ENCODE measurements at places on chromosomes 13 and 19.

GRCh38 chr19:11067356-11068113, 21.7 kb upstream of the LDLR start:
- peak; percentile 40 for ATAC-seq

GRCh38 chr13:94956417-94957110, 244.2 kb upstream of the SOX21 start:
- ATAC-seq = no peak

GRCh38 chr13:47111499-47111898, 214.6 kb upstream of the HTR2A start:
- ATAC-seq = no peak

- peak; percentile 74 for ATAC-seq
Observed at GRCh38 chr13:25886438-25887214, 165.2 kb downstream of the SHISA2 start.

GRCh38 chr13:41917641-41918040, 43.3 kb downstream of the VWA8 start:
- ATAC-seq = peak; percentile 18

DNA sequence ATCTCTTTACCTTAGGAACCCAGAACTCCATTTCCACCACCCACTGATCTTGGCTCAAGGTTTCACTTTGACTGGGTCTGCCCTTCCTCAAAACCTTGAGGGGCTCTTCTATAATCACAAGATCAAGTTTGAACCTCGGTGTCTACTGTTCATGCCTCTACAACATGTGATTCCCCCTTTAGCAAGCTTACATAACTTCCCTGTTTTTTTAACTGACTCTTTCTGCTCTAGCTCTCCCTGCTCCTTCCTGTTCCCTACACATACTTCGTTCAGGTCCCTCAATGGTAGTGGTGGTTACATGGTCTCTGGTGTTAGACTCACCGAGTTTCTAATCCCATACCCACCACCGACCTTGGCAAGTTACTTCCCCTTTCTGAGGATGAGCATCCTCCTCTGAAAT, 26.7 kb downstream of the CEACAM8 start:
- no peak for ATAC-seq

DNA sequence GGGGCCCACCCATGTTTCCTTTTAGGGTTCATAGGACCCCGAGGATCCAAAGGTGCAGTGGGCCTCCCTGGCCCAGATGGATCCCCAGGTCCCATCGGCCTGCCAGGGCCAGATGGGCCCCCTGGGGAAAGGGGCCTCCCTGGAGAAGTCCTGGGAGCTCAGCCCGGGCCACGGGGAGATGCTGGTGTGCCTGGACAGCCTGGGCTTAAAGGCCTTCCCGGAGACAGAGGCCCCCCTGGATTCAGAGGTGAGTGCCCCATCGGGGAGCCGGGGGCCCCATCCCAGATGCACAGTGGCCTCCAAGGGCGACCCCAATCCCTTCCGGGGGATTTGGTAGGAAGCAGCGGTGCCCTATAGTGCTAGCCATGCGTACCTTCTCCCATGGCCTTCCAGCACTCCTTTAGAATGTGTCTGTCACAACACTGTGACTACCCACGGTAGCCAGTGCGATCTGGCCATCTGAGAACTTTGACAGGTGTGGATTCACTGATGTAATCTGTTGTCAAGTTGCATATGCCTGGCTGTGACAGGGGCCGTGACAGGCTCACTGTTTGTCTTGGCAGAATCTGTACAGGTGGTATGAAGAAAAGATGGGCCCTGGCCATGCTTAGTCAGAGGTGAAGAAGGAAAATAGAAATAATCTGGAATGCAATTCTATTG, 88.5 kb downstream of the RAB20 start:
- no peak for ATAC-seq

GRCh38 chr19:41435936-41436673, 3.6 kb downstream of the DMAC2 start:
- ATAC-seq = no peak

- no peak for ATAC-seq
Observed at GRCh38 chr19:57248646-57249045, 8.2 kb downstream of the ZNF805 start.

- ATAC-seq = peak; percentile 75
Observed at GRCh38 chr19:21474671-21475181, 30.7 kb upstream of the ZNF429 start.

- no peak for ATAC-seq
Observed at GRCh38 chr13:104869501-104869900, 1666.0 kb downstream of the EFNB2 start.

DNA sequence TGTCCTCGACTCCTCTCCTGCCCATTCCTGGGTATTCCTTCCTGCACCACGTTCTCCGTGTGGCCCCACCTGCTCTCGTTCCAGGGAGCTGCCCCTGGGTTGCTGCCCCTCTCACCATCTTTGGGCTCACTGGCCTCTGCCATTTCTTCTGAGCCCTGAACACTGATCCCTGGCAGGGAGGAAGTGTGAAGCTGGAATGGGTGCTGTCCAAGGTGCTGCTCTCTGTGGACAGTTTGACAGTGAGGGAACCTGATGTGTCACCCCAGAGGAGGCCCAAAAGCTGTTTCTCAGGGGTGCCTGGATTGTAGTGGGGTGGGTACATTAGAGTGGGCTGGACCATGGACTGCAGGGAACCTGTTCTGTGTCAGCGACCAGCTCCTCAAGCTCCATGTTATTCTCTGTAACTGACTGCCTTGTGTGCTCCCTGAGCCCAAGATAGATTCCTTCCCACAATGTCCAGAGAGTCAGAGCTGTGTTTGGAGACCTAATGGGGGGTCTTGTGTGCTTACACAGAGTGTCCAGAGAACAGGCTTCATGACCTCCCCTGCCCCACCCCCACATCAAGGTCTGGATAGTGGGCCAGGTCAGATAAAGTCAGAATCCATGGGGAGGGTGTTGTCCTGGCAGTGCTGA, 7.2 kb upstream of the CEACAM8 start:
- ATAC-seq = peak; percentile 55

DNA sequence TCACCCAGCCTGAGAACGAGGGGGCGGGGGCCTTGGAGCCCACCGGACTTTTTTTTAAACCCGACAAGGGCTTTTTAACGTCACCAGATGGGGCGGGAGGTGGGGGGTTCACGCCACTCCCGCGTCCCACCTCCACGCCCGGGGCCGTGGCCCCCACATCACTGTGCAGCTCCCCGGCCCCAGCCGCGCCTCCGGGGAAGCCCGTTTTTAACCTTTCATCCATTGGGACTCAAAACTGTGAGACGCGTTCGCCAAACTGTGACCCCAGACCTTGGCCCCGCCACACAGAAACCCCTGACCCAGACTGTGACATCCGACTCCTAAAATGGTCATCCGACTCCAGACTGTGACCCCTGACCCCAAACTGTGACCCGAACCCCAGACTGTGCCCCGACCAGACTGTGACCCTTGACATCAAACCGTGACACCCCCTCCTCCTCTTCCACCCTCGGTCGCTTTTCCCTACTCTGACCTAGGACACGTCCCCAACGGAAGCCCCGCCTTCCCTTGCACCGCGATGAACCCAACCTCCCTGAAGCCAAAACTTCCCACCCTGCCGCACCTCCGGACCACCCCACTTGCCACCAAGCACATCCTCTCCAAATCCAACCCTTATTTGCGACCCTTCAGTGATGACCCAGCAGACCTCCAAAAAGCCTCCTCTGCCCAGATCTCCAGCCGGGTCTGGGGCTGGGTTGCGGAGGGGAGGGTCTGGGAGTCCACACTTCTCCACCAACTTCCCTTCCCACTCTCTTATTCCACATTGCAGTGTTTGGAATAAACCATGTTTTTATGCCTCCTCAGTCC, 1.5 kb upstream of the GRWD1 start:
- ATAC-seq = no peak

DNA sequence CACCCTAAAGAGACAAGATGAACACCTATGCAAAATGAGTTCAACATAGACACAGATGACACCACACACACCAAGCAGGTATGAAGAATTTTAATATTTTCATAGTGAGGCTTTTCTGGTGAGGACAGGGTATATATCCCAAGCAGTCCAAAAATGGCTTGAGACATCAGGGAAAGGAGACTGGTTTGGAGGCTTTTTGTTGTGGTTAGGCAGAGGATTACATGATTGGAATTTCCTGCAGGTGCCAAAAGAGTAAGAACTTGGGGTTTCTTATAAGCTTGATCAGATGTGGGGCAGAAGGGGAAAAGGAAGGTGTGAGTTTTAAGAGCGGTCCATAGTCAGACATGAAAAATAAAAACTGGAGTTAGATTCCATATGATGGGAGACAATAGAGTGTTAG, 420.8 kb upstream of the SLITRK1 start:
- ATAC-seq = no peak

- no peak for ATAC-seq
Observed at GRCh38 chr19:51686171-51686570, 7.0 kb upstream of the SPACA6 start.

DNA sequence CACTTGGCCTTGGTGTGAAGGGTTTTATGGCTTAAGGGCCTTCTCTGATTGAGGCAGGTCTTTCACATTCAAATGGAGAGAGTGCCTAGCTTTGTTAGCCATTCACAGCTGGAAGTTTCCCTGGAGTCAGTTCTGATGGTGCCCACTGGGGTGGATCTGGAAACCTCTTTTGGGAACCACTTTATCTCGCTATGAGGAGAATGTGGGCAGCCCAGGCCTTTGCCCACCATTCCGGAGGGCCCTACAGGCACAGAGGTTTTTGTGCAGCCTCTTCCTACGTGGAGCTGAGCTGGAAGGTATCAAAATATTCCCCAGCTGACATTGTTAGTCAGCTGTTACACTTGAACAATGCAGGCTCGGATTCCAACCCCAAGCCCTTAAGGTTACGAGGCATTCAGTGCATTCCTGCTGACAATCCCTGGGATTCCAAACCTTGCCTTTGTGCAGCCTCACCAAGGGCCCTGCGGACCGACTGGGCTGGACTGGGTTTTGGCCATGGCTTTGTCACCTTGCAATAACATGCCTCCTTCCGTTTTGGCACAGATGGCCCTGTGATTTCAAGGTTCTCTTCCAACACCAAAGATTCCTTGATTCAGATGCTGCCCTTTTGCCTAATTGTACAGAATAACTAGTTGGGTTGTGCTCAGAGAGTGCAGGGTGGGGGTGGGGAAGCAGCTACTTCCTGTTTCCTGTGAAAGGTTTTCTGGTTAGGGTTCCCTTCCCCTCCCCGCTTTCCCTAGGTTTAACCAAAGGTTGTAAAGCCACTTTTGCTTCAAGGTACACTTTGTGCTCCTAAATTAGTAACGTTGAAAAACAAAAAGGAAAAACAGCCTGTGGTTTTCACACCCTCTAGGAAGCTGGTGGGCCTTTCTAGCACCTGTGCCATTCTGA, 27.0 kb downstream of the SAE1 start:
- ATAC-seq = peak; percentile 24

DNA sequence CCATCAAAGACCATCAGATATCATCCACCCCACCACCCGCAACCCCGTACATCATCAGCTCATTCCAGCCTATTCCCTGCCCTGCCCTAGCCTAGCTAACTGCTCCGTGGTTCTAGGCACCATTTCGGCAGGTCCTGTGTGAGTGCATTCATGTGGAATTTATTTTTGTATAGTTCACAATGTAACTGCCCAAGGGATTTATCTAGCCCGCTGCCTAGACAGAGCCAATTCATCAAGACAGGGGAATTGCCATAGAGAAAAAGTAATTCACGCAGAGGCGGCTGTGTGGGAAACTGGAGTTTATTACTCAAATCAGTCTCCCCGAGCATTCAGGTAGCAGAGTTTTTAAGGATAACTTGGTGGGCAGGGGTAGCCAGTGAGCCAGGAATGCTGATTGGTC, 109.2 kb upstream of the UBL3 start:
- ATAC-seq = no peak

DNA sequence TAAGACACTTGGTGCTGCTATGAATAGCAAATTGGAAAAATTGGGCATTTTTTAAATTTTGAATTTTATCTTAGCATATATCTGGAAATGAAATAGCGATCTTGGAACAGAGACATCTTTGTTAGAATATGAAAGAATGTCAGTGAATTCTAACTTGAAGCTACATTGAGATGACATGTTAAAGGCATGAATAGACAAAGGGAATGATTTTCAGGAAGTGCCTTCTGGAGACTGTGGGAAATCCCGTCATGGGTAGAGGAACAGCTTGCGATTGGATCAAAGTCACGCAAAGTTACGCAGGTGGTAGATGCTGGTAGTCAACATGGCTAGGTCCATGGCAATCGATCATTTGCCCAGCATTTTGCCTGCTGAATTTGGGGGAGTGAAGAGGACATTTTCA, 43.5 kb downstream of the LRCH1 start:
- ATAC-seq = no peak

DNA sequence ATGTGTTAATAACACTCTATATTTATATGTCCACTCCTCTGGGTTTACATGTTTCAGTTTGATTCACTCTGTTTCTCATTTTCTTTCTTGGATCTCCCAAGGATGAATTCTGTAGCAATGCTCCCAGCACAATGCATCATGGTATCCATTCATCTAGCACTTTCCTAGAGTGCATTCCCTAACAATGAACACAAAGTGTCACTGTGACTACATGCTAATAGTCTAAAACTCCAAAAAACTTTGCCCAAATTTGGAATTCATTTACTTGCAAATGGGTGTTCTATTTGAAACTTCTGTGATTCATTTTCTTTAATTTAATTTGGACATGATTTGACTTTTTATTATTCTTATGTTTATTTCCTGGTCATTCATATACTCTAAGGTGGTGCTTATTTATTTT, 286.3 kb downstream of the POU4F1 start:
- no peak for ATAC-seq

GRCh38 chr19:45161738-45162607, 1.2 kb upstream of the NKPD1 start:
- no peak for ATAC-seq

DNA sequence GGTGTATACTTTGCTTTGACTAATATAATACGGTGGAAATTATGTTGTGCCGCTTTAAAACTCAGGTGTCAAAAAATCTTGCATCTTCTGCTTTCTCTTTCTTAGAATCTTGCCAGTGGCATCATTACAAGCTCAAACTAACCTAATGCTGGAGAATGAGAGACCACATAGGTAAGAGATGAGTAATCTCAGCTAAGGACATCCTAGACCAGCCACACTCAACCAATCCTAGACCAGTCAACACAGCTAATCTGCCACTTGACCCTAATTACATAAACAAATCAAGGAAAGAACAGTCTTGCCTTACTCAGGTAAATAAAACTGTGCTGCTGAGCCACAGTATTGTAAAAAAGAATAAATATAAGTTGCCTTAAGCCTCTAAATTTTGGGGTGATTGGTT, 1323.9 kb upstream of the SPRY2 start:
- no peak for ATAC-seq

DNA sequence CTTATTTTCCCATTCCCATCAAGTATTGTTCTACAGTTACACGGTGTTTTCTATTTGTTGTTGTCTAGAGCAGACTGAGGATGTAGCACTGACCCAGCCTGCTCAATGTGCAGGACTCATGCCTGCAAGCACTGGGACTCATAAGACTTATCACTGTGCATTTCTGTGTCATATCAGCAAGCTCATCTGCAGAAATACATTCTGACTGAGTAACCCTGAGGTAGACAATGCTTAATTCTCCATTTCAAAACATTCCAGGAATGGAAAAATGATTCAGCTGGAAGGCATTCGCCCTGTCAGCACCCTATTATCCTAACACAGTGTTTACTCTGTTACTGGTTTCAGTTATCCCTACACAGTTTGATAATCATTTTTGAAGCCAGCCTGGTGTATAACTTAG, 2506.4 kb downstream of the PCDH9 start:
- no peak for ATAC-seq

Data from esophagus mucosa (tissue), 1 donor.